ENCODE measurements at places on chromosomes 11 and 22. TPM values are rescaled to one million over a fixed set of nuclear protein-coding genes. Genes with fewer than 3 reads are reported as not detected.

Gene TUBGCP6
- 9.3 TPM for total RNA-seq

Gene MIOX
- not detected for total RNA-seq

Gene EI24
- total RNA-seq = 98.8 TPM

Gene ARRB1
- total RNA-seq = 20.2 TPM

Gene GGT5
- total RNA-seq = 5.1 TPM

Gene GSTT2B
- 0.15 TPM for total RNA-seq

Gene OR8D4
- total RNA-seq = not detected

Gene FAM111B
- total RNA-seq = 6.1 TPM

Gene CRYAB
- total RNA-seq = 27.1 TPM

Gene SCUBE2
- 0.29 TPM for total RNA-seq

Gene MS4A4A
- not detected for total RNA-seq

Gene MUC6
- total RNA-seq = not detected

Gene SERHL2
- total RNA-seq = 0.28 TPM

Gene C22orf15
- total RNA-seq = not detected

Gene ANO3
- 0.03 TPM for total RNA-seq

Data from A549 treated with AZD2906 at 1 μM for 4 hours (cell line).